Fibroblast of skin of abdomen (primary cell): ENCODE measurements at places on chromosomes 12 and 14.

- no peak for DNase-seq
These were observed 876.8 kb downstream of the RPS29 start for GRCh38 chr14:48709277-48709785.

DNA sequence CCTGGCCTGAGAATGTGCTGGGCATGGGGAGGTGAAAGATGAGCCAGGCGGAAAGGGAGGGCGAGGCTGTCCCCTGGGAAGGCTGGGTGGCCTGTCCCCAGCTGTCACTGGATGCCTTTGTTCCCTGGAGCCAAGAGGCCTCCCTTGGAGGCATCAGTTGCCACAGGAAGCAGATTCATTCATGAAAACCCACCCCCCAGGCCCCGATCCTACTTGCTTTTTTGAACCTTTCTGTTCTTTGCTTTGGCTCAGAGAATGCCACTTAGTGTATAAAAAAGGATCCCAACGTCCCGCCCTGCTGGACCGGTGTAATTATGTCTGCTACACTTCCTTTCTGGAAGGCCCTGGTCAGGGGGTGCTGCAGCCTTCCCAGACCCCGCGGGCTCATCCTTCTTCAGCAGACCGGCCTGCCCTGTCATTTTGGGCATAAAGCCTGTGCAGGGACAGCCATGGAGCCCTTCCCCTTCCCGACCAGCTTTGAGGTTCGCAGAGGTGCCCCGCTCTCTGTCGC, 220.2 kb downstream of the SLC41A2 start:
- no peak for DNase-seq

- no peak for DNase-seq
These were observed 18.9 kb upstream of the ATP5MC2 start for GRCh38 chr12:53694756-53695151.

GRCh38 chr12:46698003-46698402, 127.8 kb downstream of the SLC38A4 start:
- no peak for DNase-seq

GRCh38 chr14:97995038-97995437, 1197.9 kb downstream of the VRK1 start:
- DNase-seq: no peak

GRCh38 chr14:91158091-91158790, 44.4 kb downstream of the DGLUCY start:
- no peak for DNase-seq

DNA sequence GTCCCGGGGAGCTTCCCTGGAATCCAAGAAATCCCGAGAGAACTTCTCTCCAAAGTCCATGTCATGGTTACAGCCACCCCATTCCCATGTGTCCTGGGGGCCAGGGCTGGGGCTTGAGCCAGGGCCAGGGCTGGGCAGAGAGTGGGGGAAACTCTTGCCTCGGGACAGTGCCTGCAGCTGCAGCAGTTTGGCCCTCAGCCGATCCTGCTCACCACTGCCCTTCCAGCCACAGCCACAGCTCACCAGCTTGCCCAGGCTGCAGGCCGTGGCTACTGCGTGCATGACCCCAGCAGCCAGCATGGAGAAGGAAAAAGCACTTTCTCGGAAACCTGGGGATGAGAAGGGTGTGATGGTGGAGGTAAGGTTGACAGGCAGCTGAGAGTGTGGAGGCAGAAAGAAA, 3.5 kb downstream of the WNT10B start:
- no peak for DNase-seq

DNA sequence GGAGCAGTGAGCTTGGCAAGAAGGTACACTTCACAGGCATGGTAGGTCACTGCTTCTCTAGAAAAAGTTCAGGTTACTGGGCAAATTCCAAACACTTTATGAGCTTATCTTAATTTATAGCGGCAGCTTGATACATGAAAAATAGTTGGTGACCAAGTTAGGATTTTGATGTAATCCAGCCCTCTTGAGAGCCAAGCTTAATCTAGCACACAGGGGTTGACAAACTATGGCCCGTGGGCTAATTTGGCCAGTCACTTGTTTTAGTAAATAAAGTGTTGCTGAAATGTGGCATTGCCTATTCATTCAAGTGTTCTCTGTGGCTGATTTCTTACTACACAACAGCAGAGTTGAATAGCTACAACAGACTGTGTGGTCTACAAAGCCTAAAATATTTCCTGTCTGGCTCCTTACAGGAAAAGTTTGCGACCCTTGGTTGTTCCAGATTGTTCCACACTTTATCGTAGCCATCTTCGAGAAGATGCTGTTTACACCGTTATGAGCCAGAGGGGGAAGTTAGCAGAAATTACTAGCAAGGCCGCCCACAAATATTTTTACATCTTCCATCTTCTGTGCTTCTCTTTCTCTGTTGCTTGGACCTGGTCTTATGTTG, 120.9 kb downstream of the DAAM1 start:
- DNase-seq: no peak

DNA sequence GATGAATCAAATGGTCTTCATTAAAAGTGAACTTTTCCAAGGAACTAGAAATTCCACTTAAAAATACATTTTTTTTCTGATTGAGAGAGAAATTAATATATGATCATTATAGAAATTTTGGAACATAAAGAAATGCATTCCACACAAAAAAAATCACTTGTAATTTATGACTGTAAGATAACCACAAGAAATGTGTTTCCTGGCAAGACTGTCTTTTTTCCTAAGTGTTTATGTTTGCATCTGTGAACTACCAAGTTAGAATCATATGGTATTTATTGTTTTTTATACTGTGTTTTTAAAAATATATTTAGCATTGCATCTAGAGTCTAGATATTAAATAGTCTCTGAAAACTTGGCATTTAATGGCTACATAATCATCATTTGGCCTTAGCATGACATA, 726.8 kb downstream of the BCL11B start:
- no peak for DNase-seq

DNA sequence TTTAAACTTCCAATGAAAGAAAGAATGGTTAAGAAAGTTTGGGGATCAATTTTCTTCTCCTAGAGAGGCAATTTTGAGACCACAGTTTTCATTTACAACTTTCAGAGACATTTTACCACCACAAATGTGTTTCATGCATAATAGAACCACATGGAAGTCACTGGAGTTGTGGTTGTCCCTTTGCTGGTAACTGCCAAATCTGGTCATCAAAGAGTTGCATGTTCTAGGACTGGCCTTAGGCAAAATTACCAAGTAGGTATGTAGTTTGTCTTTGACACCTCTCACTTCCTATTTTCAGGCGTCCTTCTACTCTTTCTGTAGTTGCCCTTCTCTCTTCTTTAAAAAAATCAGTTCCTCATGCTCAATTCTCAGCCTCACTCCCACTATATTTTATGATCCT, 54.3 kb upstream of the TMX1 start:
- DNase-seq: no peak

GRCh38 chr12:27192118-27192802, 51.8 kb upstream of the STK38L start:
- no peak for DNase-seq

- no peak for DNase-seq
These were observed 83.7 kb downstream of the DPF3 start for GRCh38 chr14:72810201-72810600.

- no peak for DNase-seq
These were observed 276.0 kb downstream of the ADGRD1 start for GRCh38 chr12:131229426-131230339.

GRCh38 chr14:34989762-34990161, 7.0 kb downstream of the SRP54 start:
- no peak for DNase-seq

GRCh38 chr12:8823565-8824300, 1.3 kb downstream of the A2ML1 start:
- DNase-seq: peak; percentile 17

GRCh38 chr12:123091230-123092150, 59.4 kb downstream of the PITPNM2 start:
- DNase-seq: no peak
